ENCODE measurements at places on chromosomes 11 and 22.

DNA sequence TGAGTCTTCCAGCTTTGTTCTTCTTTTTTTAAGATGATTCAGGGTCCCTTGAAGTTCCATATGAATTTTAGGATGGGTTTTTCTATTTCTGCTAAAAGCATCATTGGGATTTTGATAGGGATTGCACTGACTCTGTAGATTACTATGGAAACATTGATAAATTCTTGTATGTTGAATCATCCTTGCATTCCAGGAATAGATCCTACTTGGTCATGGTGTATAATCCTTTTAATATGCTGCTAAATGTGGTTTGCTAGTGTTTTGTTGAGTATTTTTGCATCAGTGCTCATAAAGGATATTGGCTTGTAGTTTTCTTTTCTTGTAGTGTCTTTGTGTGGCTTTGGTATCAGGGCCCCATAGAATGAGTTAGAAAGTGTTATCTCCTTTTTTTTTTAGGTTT, 34.9 kb upstream of the PHOX2A start:
- no peak for DNase-seq

GRCh38 chr22:20980938-20981722, 967 bp upstream of the LZTR1 start:
- no peak for DNase-seq

DNA sequence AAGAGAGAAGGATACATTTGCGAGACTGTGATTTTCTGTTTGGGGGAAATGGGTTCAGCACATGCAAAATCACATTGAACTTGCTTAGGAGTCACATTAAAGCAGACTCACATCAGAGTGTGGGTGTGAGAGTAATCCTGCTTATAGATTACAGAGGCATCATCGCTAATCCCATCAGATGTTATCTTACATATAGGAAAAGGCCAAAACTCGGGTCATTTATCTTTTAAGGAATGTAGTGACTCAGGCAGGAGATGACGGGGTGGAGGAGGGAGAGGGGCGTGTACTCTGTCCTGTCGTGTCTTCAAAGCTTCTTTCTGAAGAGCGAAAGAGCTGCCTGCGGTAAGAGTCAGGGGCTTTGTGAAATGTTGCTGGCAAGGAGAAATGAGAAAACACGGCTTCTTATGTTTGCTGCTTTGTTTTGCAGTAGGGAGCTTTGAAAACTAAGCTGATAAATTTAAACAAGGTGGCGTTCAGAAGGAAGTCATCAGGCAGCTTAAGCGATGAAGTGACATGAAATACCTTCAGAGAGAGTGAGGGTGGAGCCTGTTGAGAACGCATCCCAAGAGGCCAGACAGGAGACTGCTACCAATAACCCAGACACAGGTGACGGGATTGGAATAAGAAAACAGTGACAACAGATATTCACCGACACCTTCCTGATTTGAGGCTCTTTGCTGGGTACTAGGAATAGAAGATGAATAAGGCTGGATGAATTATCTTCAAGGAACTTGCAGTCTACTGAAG, 2.2 kb upstream of the C11orf16 start:
- DNase-seq, result peak; percentile 52

DNA sequence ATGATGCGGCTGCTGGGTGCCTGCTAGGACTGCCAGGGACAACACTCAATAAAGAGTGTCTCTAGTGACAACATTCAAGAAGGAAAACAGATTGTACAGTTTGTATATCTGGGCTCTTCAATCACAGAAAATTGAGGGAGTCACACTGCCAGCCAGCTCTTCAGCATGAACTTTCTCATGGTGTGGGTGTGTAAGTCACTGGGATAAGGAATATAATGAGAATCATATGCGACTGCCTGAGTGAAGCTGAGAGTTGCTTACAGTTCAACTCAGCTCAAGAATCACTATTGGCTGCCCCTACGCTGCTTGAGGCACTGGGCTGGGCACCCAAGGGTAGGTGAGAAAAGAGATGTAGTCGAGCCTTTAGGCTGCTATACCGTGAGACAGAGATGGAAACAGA, 328.1 kb upstream of the PITPNB start:
- DNase-seq, result no peak

GRCh38 chr11:98732947-98733346, 287.8 kb upstream of the CNTN5 start:
- no peak for DNase-seq

GRCh38 chr11:20364341-20364792, 853 bp downstream of the HTATIP2 start:
- DNase-seq, result no peak

GRCh38 chr11:16857186-16857585, 118.7 kb downstream of the C11orf58 start:
- DNase-seq, result no peak

GRCh38 chr11:78414321-78415051, 3.1 kb downstream of the GAB2 start:
- DNase-seq, result peak; percentile 45

DNA sequence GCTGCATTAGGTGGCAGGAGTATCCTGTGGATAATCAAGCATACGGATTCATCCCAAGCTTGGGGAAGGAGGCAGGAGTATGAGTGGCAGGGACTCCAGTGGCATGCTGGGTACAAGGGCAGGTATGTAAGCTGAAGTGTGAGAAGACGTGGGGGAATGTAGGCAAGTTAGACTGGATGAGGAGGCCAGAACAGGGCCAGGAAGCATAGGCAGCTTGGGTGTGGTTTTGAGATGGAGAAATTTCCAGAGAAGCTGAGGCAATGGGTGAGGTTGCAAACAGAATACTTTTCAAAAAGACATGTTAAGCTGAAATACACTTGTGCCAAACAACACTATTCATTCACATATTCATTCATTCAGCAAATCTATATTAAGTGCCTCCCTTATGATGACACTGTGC, 43.1 kb upstream of the AMOTL1 start:
- no peak for DNase-seq

GRCh38 chr11:78912778-78913177, 338.1 kb upstream of the NARS2 start:
- no peak for DNase-seq

DNA sequence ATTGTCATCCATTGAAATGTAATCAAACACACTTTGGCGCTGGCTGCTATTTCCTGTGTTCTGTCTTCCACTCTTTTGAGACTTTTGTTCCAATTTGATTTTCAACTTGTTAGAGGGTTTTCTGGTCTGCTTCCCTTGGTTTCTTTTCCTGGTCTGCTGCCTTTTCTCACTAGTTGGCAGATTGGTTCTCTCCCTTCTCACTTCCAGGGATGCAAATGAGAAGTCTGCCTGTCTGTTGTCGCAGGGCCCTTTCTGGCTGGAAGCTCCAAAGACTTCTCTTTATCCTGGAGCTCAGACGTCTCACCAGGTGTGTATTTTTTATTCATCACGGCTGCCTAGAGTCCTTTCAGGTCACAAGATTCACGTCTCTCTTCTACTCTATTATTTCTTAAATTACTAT, 84.0 kb downstream of the RPS6KA4 start:
- DNase-seq, result no peak

- DNase-seq, result no peak
Measured at GRCh38 chr11:108733479-108734116, 68.7 kb downstream of the DDX10 start.

DNA sequence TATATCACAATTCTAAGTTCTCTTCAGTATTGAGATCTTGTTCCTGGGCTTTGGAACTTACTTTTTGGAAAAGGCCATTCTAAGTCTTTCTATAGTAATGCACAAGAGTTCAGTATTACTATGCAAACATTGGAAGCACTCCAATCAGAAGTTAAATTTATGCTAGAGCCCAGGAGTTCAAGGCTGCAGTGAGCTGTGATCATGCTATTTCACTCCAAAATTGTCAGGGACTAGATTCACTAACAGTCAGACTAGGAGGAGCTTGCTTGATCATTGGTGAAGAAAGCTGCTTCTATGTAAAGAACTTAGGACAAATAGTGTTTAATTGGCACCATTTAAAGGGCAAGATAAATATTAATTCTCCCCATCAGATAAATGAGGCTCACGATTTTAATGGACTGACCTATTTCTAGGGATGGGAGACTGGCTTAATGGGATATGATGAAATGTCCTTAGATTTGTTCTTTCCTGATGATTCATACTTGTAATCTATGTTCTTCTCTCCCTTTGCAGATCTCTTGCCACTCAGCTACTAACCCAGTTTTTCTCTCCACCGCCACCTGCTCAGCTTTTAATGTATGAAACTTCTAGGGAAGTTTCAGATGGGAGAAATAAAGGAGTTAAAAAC, 32.6 kb upstream of the TMEM123 start:
- DNase-seq, result no peak

DNA sequence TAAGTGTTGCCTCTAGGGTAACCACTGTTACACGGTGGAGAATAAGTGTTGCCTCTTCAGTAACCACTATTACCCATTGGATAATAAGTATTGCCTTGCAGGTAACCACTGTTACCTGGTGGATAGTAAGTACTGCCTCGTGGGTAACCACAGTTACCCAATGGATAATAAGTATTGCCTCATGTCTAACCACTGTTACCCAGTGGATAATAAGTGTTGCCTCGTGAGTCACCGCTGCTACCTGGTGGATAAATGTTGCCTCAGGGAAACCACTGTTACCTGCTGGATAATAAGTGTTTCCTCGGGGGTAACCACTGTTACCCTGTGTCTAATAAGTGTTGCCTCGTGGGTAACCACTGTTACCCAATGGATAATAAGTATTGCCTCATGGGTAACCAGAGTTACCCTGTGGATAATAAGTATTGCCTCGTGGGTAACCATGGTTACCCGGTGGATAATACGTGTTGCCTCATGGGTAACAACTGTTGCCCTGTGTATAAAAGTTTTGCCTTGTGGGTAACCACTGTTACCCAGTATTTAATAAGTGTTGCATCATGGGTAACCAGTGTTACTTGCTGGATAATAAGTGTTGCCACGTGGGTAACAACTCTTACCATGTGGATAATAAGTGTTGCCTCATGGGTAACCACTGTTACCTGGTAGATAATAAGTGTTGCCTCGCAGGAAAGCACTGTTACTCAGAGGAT, 12.3 kb upstream of the NXPE4 start:
- no peak for DNase-seq

- peak; percentile 83 for DNase-seq
Measured at GRCh38 chr22:25475257-25476022, 89.0 kb upstream of the GRK3 start.

DNA sequence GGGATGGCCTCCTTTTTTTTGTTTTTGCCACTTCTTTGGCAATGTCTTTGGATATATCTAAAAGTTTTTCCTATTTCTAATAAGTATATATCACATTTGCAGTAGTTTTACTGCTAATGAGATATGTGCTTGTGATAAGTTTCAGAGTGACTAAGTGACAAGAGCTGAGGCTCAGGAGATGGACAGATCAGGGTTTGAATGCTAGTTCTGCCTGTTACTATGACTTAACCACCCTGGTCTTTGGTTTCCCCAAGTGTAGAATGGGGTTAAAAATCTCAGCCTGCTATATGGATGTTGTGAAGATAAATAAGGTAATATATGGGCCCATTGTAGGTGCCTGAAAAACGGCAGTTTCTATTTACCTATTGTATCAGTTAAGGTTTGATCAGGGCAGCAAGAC, 9.1 kb upstream of the MICAL2 start:
- no peak for DNase-seq

- no peak for DNase-seq
Measured at GRCh38 chr11:86176165-86176884, 68.2 kb upstream of the EED start.
